ENCODE measurements at places on chromosomes 4 and X. TPM values are rescaled to one million over a fixed set of nuclear protein-coding genes. Genes with fewer than 3 reads are reported as not detected.

Gene AWAT2
- 0.33 TPM for total RNA-seq

GRCh38 chrX:39016556-39016955 is 215.3 kb downstream of the MID1IP1 start:
- DNase-seq = no peak

Gene ASB12
- total RNA-seq = not detected

- no peak for DNase-seq
Measured at GRCh38 chr4:139587446-139587845, 31.4 kb upstream of the SETD7 start.

DNA sequence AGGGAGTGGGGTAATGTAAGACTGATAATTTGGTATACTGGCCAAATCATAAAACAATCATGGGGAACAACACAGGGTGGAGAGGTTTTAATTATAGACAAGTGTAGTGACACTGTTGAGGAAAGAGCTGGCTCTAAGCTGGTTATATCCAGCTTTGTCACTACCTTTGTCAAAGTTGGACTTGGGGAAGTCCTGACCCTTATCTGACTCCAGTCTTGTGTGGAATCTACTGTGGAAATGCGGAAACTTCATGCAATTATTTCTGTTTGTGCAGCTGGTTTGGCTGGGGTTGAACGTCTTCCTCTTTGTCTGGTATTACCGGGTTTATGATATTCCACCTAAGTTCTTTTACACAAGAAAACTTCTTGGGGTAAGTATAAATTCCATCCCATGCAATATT is 2.0 kb downstream of the CYBB start:
- no peak for DNase-seq

- no peak for DNase-seq
Measured at GRCh38 chrX:150763810-150764209, 70.6 kb downstream of the MTMR1 start.

GRCh38 chrX:41412261-41413081 is 34.7 kb upstream of the NYX start:
- DNase-seq = no peak

DNA sequence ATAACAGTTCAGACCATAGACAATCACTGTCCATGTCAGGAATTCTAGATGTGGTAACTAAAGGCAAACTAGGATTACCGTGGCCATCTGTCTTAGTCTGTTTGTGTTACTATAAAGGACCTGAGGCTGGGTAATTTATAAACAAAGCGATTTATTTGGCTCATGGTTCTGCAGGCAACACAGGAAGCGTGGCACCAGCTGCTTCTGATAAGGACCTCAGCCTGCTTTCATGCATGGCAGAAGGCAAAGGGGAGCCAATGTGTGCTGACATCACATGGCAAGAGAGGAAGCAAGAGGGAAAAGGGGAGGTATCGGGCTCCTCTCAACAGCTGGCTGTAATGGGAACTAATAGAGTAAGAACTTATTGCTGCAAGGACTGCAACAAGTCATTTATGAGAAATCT is 376.7 kb downstream of the GPM6A start:
- DNase-seq = no peak

Gene CENPVL1
- not detected for total RNA-seq

DNA sequence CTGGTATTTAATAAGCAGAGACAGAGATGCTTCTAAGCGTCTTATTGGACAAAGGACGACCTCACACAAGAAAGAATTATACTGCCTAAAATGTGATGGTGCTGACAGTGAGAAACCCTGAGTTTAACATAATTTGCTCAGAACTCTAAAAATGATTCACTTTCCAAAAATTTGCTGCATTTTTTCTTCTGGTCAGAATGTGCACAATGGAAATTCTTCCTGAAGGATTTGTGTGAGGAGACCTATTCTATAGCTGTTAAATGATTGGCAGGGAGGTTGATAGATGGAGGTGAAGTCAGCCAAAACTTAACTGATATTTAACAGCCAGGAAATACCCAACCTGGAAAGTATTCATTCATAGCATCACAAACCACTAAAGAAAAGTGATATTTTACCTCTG is 1.7 kb downstream of the MAGEC3 start:
- DNase-seq = no peak

GRCh38 chr4:187171706-187172339 is 448.2 kb upstream of the FAT1 start:
- DNase-seq = no peak

- DNase-seq = no peak
Measured at GRCh38 chr4:911221-911751, 20.8 kb downstream of the GAK start.

GRCh38 chrX:19709812-19710518 is 177.4 kb downstream of the SH3KBP1 start:
- peak; percentile 95 for DNase-seq
